ENCODE measurements at places on chromosomes 4 and X.

DNA sequence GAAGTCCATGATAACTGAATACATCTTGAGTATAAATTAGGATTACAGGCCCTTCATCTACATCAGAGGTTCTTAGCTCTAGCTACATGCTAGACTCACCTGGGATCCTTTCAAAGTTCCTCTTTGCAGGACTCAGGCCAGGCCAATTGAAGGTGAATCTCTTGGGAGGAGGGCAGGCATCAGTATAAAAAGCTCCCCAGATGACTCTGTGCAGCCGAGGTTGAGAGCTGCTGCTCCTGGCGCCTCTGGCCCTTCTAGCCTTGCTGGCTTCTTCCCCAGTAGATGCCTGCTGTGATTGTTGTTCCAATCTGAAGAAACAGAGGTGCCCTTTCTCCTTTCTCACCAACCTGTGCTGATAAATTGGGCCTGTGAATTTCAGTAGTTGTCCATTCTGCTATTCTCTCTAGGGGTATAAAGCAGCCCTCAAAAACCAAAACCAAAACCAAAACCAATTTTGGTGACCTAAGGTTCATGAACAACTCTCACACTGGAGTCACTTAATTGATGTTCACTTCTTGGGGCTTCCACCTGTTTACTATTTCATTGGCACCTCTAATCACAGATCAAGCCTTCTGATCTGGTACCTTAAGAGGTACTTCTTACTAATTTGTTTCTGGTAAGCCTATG lies 78.7 kb downstream of the SUPT20HL2 start:
- DNase-seq: no peak

DNA sequence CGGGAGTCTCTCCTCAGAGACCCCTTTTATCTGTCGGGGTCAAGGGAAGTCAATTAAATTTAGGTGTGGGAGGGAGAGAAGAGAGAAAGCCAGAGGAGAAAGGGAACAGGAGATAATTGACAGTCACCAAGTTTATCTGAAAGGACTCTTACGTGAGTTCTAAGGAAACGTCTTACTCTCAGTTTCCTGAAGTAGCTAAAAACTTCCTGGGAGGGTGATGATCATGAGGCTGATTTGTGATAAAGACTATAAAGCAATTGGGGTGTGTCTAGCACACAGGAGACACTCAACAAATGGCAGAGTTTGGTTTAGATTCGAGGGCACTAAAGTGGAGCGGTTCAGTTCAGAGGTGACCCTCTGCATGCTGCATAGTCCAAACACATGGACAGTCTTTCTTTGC lies 254.1 kb downstream of the FBXW7 start:
- DNase-seq: no peak

- DNase-seq: no peak
Measured at GRCh38 chr4:48016141-48017107, at the start of the genes CNGA1 and NIPAL1. Gene CNGA1 (minus strand): TSS chr4:48016681. CDS start chr4:47952689, 63,992 bp downstream. Gene NIPAL1 (plus strand): TSS chr4:48016772. CDS start chr4:48016840, 68 bp downstream.

- no peak for DNase-seq
Measured at GRCh38 chr4:63529581-63530337, 879.5 kb downstream of the TECRL start.

DNA sequence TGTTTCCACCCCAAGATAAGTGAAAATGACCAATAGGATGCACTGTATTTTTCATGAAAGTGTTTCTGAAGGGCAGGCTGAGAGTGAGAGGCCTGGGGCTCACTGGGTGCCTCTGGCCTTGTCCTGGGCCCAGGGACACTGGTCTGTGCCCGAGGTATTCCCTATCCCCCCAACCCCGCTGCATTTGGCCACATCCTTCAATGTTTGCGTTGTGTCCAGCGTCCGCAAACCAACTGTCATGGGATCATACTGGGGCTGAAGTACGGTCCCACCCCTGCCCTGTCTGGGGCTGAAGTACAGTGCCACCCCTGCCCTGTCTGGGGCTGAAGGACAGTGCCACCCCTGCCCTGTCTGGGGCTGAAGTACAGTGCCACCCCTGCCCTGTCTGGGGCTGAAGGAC lies 22.0 kb upstream of the MSANTD1 start:
- peak; percentile 41 for DNase-seq

DNA sequence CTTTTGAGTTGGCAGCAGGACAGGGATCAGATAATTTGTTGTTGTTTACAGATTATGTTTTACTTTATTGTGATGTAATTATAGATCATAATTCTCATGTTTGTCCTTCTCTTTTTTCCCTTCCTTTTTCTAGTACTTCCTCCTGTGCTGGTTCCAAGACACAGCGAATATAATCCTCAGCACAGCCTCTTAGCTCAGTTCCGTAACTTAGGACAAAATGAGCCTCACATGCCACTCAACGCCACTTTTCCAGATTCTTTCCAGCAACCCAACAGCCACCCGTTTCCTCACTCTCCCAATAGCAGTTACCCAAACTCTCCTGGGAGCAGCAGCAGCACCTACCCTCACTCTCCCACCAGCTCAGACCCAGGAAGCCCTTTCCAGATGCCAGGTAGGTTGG lies 58.0 kb downstream of the SMAD1 start:
- no peak for DNase-seq

GRCh38 chr4:174357321-174357720 lies 73.6 kb downstream of the CEP44 start:
- no peak for DNase-seq

GRCh38 chr4:41852229-41852628 lies 83.0 kb upstream of the TMEM33 start:
- DNase-seq: no peak

- no peak for DNase-seq
Measured at GRCh38 chrX:66021401-66021764, 18.5 kb downstream of the VSIG4 start.

- no peak for DNase-seq
Measured at GRCh38 chrX:69094977-69095669, 70.1 kb downstream of the PJA1 start.

DNA sequence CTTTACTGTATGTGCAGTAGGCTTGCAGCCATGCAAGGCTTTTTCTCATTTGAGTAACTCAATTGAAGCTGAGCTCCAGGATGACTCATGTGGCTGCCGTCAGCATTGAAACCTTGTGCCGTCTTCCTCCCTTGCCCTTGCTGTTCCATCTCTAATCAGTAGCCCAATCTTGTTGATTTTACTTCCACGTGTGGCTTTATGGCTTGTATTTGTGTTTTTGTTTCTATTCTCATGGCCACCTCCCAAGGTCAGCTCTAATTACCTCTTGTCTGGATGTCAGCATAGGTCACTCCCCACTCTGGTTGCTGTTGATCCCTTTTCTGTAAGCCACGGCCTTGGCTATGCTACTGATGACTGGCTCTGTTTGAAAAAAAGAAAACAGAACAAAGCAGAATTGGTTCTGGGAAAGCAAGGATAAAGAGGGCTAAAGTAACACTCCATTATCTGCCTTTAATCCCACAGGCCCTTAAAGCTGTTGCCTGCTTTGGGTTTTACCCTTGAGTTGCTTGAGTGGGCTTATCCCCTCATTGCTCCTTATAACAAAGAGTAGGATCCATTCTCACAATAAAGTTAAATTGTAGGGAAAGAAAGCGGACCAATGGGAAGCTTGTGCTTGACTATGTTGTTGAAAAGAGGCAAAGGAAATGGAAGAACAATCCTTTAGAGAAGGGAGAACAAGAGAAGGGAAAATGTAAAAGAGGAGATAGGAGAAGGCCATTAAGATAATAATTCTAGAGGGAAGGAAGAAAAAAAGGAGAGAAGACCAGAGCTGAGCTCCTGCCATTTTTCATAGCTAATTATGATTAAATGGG lies 173.9 kb upstream of the PGRMC2 start:
- no peak for DNase-seq

DNA sequence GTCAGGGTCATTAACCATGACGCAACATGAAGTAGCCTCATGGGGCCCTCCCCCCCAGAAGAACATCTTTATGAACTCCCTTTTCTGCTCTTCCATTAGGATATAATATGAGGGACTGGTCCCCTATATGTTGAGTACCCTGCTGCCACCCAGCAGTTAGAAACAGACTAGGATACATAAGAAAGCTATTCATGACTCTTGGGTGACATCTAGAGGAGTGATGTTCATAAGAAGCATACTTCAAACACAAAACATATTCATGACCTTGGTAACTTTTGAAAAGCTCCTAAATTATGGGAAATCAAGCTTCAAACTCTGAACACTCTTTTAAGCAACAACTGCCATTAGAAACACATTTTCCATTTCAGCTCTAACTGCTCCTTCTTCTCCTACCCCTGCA lies 155.2 kb upstream of the SPIN4 start:
- DNase-seq: no peak

DNA sequence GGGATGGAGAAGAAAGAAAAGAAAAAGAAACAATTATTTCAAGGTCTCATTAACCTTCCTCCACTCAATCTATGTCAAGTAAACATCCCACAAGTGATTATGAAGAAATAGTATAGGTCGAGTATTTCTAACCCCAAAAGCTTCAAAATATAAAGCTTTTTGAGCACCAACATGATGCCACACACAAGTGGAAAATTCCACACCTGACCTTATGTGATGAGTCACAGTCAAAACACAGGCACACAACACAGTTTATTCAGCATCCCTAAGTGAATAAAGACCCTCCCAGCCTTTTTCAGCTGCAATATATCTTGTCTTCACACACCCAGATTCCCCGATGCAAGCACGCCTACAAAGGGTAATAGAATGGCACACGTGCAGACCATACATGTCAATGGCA lies 51.7 kb upstream of the VEGFC start:
- no peak for DNase-seq

DNA sequence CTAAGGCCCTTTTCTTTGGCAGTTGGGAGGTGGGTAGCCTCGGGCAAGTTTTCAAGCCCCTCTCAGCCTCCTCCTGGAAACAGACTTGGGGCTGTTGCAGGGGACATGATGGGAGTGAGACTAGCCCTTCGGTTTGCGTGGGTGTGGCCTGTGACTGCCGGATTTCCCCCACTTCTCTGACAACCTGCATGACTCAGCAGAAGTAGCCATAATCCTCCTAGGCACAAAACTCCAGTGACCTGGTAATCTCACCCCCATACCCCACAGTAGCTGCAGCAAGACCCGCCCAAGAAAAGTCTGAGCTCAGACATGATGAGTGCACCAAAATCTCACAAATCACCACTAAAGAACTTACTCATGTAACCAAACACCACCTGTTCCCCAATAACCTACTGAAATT lies 433.7 kb upstream of the AMOT start:
- DNase-seq: no peak

GRCh38 chr4:126604268-126604867 lies 1028.4 kb upstream of the INTU start:
- no peak for DNase-seq

- DNase-seq: no peak
Measured at GRCh38 chr4:151475035-151475714, 66.2 kb downstream of the FHIP1A start.

DNA sequence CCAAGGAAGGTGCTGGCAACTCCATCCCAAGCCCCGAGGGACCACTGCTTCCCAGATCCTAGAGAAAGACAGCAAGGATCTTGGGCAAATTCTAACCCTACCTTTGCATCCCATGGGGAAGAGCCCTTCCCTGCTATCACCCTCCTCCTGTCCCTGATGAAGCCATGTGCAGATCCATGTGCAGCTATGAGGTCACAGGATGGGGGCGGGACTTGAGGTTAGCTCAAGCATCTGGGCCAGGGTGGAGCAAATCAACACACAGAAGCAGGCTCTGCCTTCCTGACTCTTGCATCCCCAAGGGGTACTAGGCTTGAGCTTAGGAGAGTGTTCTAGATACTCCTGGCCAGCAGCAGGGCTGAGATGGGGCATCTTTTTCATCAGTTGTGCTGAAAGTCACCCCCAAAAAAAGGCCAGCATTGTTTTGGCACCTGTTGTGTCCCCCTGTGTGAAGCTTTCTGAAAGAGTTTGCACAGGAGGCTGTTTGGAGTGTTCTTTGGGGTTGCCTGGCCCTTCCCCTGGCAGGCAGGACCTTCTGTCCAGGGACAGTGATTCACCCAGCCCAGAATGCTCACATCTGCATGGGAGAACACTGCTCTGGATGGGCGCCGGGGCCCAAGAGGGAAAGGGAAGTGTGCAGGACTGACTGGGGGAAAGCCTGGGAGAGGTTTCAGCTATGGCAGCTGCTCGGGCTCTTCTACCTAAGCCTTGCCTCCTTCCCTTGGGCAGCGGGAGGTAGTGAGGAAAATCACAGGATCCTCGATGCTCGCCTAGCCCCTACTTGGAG lies 50.8 kb downstream of the PRPS1 start:
- peak; percentile 94 for DNase-seq

- DNase-seq: no peak
Measured at GRCh38 chr4:183968502-183968901, 63.4 kb downstream of the STOX2 start.

GRCh38 chrX:49139713-49140112 lies 16.2 kb upstream of the GPKOW start:
- DNase-seq: no peak

DNA sequence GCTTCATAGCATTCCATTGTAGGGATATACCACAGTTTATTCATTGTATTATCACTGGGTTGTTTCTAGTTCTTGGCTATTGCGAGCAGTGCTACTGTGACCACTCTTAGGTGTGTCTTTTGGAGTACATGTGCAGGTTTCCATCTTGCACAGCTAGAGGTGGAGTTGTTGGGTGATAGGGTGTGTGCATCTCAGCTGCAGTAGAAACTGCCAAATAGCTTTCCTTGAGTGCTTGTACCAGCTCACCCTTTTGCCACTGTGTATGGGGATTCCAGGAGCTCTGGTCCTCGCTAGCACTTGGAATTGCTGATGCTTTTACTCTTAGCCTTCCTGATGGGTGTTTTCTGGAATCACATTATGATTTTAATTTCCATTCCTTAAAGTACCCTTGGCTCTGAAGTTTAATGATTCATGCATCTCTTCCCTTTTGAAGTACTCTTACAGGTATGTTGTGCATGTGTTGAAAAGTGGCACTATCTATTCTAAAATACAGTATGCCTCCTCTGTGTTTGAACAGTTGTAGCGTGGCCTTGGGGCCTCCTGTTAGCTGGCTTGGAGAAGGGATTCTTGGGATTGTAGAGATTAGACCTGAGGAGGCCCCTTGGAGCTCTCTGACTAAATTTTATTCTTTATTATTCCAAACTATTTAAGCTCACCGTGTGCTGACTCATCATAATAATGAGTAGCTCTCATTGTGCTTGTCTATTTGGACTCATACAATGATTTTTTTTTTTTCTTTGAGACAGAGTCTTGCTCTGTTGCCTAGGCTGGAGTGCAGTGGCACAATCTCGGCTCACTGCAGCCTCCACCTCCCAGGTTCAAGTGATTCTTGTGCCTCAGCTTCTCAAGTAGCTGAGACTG lies 38.4 kb downstream of the HTT start:
- no peak for DNase-seq

GRCh38 chr4:82777857-82778525 lies 20.6 kb downstream of the SCD5 start:
- DNase-seq: peak; percentile 34

Measured in posterior vena cava (tissue), 2 donors.